ENCODE measurements at places on chromosomes 12 and 14.

DNA sequence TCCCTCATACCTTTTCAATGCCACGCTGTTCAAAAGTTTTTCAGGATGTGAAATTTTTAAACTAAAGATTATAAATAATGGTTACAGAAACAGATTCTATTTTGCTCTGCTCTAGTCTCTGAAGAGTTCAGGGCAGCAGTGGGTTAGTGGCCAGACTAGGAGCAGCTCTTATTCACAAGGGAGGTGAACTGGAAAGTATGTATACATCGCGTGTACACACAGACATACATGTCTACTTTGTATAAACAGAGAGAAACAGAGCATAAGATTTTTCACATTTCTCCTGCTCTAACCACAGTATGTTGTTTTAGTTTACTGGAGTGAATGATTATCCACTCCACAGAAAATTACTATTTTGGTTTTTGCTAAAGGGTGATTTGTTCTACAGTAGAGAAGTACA is 74.4 kb upstream of the CRY1 start:
- DNase-seq, result no peak

- DNase-seq, result no peak
Measured at GRCh38 chr14:100537446-100538350, 49.5 kb downstream of the BEGAIN start.

DNA sequence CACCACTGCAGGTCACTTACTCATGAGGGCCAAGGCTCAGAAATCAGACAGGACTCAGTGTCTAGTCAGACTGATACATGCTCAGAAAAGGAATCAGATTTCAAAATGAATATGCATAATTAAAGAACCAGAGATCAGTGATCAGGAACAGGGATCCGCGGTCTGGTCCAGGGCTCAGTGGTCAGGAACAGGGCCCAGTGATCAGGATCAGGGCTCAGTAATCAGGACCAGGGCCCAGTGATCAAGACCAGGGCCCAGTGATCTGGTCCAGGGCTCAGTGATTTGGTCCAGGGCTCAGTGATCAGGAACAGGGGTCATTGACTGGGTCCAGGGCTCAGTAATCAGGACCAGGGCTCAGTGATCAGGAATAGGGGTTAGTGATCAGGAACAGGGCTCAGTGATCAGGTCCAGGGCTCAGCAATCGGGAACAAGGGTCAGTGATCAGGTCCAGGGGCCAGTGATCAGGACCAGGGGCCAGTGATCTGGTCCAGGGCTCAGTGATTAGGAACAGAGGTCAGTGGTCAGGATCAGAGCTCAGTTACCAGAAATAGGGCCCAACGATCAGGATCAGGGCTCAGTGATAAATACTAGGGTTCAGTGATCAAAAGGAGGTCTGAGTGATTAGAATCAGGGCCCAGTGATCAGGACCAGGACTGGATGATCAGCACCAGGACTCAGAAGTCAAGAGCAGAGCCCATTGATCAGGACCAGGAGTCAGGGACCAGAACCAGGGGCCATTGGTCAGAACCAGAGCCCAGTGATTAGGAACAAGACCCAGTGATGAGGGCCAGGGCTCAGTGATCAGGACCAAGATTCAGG is 175.3 kb downstream of the TMEM121 start:
- no peak for DNase-seq

DNA sequence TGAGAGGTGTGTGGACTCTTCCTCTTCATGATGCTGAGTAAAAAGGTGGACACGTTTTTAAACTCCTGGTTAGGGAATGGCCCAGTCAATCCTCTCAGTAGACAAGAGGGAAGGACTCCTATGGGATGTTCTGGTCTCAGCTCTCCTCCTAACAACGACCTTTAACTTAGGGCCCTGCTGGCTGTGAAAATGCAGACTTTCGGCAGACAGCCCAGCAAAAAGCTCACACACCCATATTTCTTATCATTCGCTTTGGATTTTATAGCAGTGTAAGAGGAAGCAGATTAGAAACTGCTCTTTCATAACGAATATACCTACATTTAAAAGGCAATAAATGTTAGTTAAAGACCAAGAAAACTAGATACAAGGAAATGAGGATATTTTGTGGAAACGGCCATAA is 18.0 kb upstream of the YARS2 start:
- DNase-seq, result no peak

DNA sequence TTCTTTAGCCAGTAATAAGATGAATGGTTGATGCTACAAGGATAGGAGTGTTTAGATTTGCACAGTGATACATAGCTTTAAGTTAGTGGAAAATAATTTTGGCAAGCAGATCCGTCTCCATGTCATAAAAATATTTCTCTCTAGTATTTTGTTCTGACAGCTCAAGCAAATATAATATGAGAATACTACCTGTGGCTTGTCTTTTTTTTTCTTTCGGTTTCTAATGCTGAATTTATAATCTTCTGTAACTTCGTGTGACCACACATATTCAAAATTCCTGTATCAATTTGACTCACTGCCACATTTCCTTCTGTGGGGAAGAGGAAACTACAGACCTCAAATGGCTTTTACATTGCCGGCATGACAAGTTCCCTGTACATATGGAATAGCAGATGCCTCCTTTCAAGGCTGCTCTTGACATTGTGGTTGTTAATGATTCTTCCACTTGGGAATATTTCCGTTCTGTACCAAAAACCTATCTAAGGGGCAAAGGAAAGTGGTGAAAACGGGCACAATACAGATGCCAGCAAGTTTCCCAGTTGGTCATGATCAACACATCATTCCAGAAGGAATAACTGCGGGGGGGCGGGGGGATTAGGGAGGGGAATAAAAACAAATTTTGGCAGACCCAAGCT is 103.6 kb upstream of the CCDC91 start:
- DNase-seq, result no peak

- no peak for DNase-seq
Measured at GRCh38 chr12:108832730-108833354, 24.5 kb downstream of the SSH1 start.
